ENCODE measurements at places on chromosomes 7 and 10. TPM values are rescaled to one million over a fixed set of nuclear protein-coding genes. Genes with fewer than 3 reads are reported as not detected.
A peak's percentile ranks its signal among the peaks of the same experiment; 100 is the strongest.

GPNMB gene
- total RNA-seq = 32.7 TPM

GRCh38 chr7:50641442-50642405 is 76.5 kb upstream of the DDC start:
- no peaks in the 10 kb centered on the region for H3K27me3 ChIP-seq
- peak; percentile 54 for DNase-seq
- H3K4me1 ChIP-seq = peaks cover 5% of the 10 kb centered on the region

FZD1 gene
- 6.8 TPM for total RNA-seq

DNA sequence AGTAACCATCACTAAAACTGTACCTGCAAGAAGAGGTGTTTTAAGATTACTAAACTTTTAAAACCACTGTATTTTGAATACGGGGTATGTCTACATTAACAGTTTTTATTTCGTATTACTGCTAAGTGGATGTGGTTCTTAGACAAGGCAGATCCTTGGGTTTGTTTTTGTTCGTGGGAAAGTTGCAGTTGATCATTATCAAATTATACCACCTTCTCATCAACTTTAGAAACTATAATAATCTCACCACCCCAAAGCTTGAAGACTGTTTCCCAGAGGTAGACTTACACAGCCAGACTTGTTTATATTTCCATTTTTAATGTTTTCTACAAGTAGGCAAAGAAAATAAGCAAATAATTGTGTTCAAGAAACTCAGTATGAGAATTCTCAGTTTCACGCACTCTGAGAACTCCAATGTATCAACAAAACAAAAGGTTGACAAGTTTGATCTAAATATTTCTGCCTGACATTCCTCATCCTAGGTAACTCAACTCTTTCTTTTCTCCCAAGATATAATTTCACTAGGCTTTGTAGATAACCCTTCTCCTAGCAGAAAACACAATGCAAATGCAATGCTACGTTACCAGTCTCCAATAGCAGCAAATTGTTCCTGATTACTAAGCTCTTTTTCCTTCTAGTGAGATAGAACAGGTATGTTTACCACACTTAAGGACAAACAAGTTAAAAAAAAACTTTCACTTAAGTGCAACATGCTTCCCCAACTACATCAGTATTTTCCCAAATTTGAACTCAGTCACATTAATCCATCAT is 36.0 kb downstream of the IGF2BP3 start:
- no peak overlapping the region for H3K4me3 ChIP-seq
- H3K27me3 ChIP-seq = peaks cover 16% of the 10 kb centered on the region
- no peak for DNase-seq
- H3K36me3 ChIP-seq = no peaks in the 10 kb centered on the region
- H3K27ac ChIP-seq = no peak overlapping the region

DNA sequence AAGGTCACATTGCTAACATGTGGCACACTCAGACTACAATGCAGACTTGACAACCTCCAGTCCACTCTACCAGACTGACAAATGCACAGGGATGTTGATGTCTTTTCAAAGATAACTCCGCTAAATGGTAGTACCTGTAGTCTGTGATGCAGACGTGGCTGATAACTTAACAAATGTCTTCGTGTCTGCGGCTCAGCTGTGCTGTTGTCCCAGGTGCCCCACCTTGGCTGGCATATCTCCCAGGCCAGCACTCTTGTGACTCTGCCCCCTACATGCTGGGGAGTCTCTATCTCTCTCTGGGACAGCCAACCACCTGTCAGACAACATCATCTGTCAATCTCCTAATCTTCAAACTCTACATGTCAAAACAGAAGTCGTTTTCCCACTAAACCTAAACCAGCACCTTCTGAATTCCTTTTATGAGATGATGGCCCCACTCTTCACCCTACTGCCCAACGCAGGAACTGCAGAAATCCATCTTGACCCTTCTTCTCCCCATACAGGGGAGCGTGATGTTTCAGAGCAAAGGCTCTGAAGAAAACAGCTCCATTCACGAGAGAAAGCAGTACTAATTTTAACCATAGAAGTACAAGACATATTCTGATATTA is 156.4 kb downstream of the USP6NL start:
- H3K27ac ChIP-seq = no peak overlapping the region
- H3K4me3 ChIP-seq = no peak overlapping the region
- no peaks in the 10 kb centered on the region for H3K4me1 ChIP-seq
- no peaks in the 10 kb centered on the region for H3K27me3 ChIP-seq
- DNase-seq = no peak
- H3K36me3 ChIP-seq = no peaks in the 10 kb centered on the region

- no peaks in the 10 kb centered on the region for H3K36me3 ChIP-seq
- H3K4me3 ChIP-seq = no peak overlapping the region
- no peak for DNase-seq
- no peaks in the 10 kb centered on the region for H3K4me1 ChIP-seq
- no peak overlapping the region for H3K27ac ChIP-seq
Observed at GRCh38 chr10:126123466-126123865, 227.1 kb downstream of the FANK1 start.

DNA sequence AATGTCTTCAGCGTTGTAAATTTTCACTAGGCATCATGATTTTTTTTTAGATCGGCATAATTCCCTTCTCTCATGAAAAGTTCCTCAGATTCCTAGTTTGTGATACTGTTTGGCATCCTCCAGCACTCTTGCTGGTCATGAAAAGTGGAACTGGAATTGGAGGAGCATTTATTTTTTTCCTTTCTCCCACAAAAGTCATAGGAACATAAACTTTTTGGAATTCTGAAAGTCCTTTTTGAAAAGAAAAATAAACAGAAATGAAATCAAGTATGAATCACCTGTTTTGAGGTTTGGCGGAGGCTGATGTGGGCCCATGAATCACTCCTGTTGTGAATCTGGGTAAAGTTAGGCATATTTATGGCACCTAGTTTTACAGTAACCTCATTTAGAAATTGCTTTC is 17.7 kb downstream of the CACNB2 start:
- no peaks in the 10 kb centered on the region for H3K4me1 ChIP-seq
- DNase-seq = no peak
- H3K36me3 ChIP-seq = no peaks in the 10 kb centered on the region
- H3K27me3 ChIP-seq = no peaks in the 10 kb centered on the region
- H3K4me3 ChIP-seq = no peak overlapping the region
- no peak overlapping the region for H3K27ac ChIP-seq

DNA sequence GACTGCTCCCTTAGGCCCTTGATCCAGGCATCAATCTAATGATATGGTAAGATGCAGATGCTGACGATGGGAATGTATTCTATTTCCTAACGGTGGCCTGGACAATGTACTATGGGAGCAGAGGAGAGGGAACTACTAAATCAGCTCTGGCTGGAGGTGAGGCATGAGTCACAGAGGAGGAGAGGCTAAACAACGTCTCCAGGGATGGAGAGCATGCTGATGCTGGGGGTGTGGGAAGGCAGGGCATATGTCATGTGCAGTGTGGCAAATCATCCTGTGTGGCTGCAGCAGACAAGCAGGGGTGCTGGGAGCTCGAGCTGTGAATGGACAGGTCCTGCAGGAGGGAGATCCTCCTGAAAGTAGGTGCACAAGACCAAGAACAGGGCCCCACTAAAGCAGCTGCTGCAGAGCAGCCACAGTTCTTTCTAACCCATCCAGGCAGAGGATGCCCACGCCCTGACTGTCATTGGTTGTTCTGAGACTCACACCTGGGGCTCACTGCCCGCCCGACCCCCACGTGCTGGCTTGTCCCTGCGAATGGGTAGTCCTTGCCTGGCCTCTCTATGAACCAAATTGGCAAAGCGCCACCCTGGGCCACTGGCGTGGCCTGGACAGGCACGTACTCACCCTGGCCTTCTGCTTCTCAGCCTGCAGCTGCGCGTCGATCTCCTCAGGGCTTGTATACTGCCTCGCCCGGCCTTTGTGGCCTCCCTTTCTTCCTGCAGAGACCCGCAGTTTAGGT is 4.0 kb downstream of the PDAP1 start:
- peaks cover 47% of the 10 kb centered on the region for H3K36me3 ChIP-seq
- H3K27me3 ChIP-seq = no peaks in the 10 kb centered on the region
- no peak overlapping the region for H3K4me3 ChIP-seq
- DNase-seq = no peak
- peaks cover 43% of the 10 kb centered on the region for H3K4me1 ChIP-seq
- H3K27ac ChIP-seq = no peak overlapping the region

BTBD16 gene
- total RNA-seq = not detected

- no peaks in the 10 kb centered on the region for H3K4me1 ChIP-seq
- H3K4me3 ChIP-seq = no peak overlapping the region
- no peak overlapping the region for H3K27ac ChIP-seq
- H3K36me3 ChIP-seq = no peaks in the 10 kb centered on the region
- DNase-seq = no peak
Observed at GRCh38 chr7:123500878-123501489, 33.4 kb downstream of the IQUB start.

DNA sequence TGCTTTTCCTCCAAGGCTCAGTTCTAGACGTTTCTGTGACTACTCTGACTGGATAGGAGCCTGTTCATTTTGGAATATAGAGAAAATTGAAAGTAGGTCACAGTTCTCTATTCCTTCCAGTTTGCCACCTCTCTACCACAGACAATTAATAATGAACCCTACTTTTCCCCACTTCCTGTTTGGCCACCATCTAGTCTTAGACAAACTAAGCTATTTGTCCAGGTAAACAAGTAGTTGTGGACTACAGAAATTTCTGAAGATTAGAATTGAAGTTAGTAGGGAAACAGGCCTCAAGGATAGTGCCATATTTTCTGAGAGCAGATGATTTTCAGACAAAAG is 87.0 kb downstream of the AUTS2 start:
- H3K27ac ChIP-seq = no peak overlapping the region
- H3K4me3 ChIP-seq = no peak overlapping the region
- peaks cover 12% of the 10 kb centered on the region for H3K4me1 ChIP-seq
- DNase-seq = no peak

PGAM2 gene
- total RNA-seq = not detected

GRCh38 chr10:32906595-32906994 is 51.4 kb downstream of the ITGB1 start:
- H3K4me1 ChIP-seq = no peaks in the 10 kb centered on the region
- DNase-seq = no peak
- peaks cover 93% of the 10 kb centered on the region for H3K36me3 ChIP-seq
- H3K4me3 ChIP-seq = no peak overlapping the region
- no peaks in the 10 kb centered on the region for H3K27me3 ChIP-seq
- no peak overlapping the region for H3K27ac ChIP-seq

DNA sequence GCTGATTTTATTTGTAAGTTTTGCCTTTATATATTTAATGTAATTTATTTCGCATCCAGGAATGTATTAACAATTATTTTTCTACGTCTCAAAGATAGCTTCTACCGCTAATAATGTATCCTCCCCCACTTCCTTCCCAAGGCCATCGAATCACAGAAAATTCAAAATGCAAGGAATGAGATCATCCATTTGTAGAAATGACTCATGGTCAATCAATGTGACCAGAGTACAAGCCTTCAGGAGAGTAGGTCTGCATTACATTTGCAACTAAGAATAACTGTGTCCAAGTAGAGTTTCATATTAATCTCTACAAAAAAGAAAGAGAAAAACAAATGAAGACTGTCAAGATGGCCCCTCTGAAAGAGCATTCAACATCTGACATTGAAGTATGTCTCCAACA is 205.9 kb upstream of the PHF14 start:
- DNase-seq = no peak
- H3K4me1 ChIP-seq = no peaks in the 10 kb centered on the region
- H3K4me3 ChIP-seq = no peak overlapping the region
- H3K27me3 ChIP-seq = no peaks in the 10 kb centered on the region

ADIRF gene
- total RNA-seq = 28.6 TPM

DNA sequence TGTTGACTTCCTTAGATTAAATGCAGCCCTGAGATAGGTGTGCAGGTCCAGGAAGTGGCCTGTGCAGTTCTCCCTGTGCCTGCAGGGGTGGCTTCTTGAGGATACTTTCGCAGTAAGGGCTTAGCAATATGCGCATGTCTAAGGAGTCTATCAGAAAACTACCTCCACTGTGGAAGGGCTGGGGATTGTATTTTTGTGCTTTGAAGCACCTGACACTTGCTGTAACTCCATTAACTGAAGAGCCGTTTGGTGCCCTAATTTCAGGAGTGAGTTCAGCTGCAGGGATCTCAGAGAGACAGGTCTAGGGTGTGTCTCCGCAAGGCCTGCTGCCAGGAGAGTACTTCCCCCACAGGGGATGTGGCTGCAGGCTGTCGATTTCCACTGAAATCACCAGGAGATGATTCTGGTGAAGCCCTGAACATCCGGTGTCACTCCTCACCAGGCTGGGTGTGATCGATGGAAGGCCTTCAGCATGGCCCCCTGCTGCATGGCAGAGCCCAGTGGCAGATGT is 35.5 kb downstream of the IKZF1 start:
- H3K27ac ChIP-seq = no peak overlapping the region
- H3K4me3 ChIP-seq = no peak overlapping the region
- H3K4me1 ChIP-seq = no peaks in the 10 kb centered on the region
- no peaks in the 10 kb centered on the region for H3K36me3 ChIP-seq

Measured in stomach (tissue), 19 donors.